ENCODE measurements at places on chromosomes 6 and 20.

GRCh38 chr6:152948150-152948768 lies 34.6 kb downstream of the FBXO5 start:
- DNase-seq: no peak

- DNase-seq: no peak
Measured at GRCh38 chr6:56690519-56691285, 48.0 kb upstream of the DST start.

GRCh38 chr6:36224918-36225461 lies 28.4 kb downstream of the BRPF3 start:
- DNase-seq: no peak

- no peak for DNase-seq
Measured at GRCh38 chr20:38880952-38881735, 45.1 kb upstream of the FAM83D start.

GRCh38 chr6:154893917-154894316 lies 101.2 kb upstream of the TIAM2 start:
- DNase-seq: no peak

DNA sequence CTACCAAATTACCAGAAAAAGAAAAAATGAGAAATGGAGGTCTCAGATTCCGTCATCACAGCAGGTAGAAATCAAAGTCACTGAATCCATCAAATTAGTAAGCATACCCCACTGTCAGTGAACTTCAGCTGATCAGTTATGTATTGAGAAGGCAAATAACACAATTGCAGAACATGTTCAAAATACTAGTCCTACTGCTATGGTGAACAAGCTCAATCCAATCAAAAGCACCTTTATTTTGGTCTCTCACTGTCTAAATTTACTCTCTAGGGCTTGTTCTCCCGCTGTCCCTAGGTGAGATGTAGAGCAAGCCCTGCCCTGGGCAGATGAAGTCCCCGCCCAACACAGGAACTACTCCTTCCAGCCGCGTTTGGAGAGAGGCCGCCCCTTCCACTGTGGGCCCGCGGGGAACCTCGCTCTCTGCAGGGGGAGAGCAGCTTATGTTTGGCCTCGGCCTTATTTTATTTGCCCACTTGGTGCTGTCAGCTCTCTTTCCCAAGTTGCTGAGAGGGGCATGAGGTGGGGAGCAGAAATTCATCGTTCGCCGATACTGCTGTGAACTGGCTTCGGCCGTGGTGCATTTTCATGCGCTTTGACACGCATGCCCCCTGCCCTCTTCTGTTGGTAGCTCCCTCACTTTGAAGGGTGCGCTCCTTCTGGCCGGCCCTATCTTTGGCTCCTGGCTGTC lies 14.3 kb upstream of the MAP1LC3A start:
- no peak for DNase-seq

GRCh38 chr20:38073307-38074071 lies 39.9 kb downstream of the RPRD1B start:
- peak; percentile 84 for DNase-seq

GRCh38 chr20:52496191-52496590 lies 304.6 kb upstream of the ZFP64 start:
- DNase-seq: no peak

- no peak for DNase-seq
Measured at GRCh38 chr20:41577129-41578009, 40.8 kb downstream of the CHD6 start.

GRCh38 chr6:467671-468082 lies 76.1 kb downstream of the IRF4 start:
- DNase-seq: no peak

- DNase-seq: no peak
Measured at GRCh38 chr6:77466055-77466450, 2.8 kb upstream of the HTR1B start.
